Hematopoietic multipotent progenitor cell treated with erythropoietin and hydrocortisone succinate and interleukin-3 and kit ligand, for 6 days (in vitro differentiated cells): ENCODE measurements at places on chromosomes 5 and 9.

GRCh38 chr5:3261081-3261480, 334.6 kb upstream of the IRX1 start:
- no peak for DNase-seq

GRCh38 chr9:26789959-26790358, 102.6 kb downstream of the CAAP1 start:
- DNase-seq = no peak

GRCh38 chr9:130898552-130898852, 1.9 kb upstream of the QRFP start:
- no peak for DNase-seq

DNA sequence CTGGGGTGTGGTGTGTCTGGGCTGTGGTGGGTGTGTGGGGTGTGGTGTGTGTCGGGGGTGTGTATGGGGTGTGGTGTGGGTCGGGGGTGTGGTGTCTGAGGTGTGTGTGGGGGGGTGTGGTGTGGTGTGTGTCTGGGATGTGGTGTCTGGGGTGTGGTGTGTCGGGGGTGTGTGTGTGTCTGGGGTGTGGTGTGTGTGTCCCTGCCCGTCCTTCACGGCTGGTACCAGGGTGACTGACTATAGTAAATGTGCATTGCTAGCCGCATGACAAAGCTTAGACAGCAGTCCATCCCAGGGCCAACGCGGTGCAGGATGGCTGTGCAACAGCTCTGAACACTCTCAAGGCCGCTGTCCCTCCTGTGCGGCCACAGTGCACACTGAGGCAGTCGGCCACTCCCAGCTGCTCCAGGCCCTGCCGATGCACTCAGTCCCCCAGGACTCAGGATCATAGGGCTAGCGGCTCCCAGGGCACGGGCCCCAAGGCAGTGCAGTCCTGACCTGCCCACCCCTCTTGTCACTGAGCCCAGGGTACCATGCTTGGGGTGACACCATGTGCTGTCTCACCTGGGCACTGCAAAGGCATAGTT, 54.0 kb downstream of the SECISBP2 start:
- DNase-seq = peak; percentile 70

- DNase-seq = no peak
These were observed 210.7 kb upstream of the SLC24A2 start for GRCh38 chr9:19999491-20000057.

- DNase-seq = no peak
These were observed 50.3 kb downstream of the AP3S1 start for GRCh38 chr5:115892021-115892420.

DNA sequence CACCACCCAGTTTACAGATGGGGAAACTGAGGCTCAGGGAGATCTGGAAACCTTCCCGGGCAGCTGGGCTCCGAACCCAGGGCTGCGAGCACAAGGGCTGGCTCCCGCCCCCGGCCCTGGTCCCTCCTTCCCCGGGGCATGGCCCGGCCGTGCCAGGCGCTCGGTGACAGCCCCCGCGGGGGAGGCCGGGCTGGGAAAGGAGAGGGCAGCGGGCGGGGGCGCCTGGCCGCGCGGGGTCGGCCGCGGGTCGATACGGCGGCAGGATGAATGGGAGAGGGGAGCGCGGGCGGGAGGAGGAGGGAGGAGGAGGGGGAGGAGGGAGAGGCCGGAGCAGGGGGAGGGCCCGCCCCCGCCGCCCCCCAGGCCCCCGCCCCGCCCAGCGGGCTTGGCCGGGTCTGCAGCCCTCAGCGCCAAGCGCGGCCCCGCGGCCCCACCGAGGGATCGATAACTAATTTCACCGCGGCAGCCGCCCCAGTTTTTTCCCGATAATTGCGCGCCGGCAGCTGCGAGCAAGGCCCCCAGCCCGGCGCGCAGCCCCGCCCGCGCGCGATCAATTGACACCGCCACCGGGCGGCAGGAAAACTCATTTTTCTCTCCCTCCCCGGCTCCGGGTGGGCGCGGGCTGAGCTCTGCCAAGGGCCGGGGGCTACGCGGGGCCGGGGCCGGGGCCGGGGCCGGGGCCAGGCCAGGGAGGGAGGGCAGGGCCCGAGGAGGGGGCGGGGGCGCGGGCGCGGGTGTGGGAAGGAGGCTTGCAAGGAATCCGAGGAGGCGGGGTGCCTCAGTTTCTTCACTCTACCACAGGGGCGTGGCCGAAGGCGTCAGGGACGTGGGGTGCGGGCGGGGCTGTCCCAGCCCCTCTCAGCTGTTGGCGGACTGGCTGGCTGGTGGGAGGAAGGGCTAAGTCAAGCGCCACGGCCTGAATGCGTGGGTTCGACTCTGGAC, 52.1 kb downstream of the C9orf50 start:
- DNase-seq = no peak

- no peak for DNase-seq
These were observed 3.6 kb upstream of the PAX5 start for GRCh38 chr9:37037503-37038301.

DNA sequence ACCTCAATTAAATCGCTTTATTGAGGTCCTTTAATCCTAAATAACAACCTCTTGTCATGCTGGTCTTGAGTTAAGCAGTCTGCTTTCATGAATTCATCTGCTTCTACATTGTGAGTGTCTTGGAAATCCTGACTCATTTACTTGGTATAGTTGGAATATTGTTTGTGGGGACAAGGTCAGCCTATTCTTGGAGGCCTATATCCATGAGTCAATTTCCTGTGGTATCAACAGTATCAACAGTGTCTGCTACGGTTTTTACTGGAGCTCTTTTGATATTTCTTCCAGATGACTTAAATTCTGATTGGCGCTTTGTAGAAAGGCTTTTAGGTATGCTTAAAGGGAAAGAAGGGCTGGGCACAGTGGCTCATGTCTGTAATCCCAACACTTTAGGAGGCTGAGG, 71.2 kb upstream of the PARP8 start:
- no peak for DNase-seq

- no peak for DNase-seq
These were observed 262.9 kb downstream of the SEMA5A start for GRCh38 chr5:9283021-9283420.

- DNase-seq = peak; percentile 39
These were observed 20.5 kb downstream of the ANKH start for GRCh38 chr5:14851050-14851419.

DNA sequence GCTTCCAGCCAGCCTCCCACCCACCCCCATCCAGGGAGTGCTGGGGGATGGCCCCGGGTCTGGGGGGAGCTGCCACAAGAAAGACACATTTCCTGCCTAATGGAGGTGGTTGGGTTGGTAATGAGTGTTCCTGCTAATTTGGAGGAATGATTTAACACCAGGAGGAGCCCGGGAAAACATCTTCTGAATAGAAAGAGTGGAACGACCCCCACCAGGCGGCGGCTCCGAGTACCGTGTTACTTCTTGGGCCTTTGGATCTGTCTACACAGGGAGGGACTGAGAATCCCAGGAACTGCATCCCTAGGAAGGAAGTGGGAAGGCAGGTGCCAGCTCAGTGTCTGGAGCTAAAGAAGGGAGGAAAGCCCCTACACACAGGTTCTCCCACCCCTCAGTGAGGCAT, 64.6 kb downstream of the TSPAN17 start:
- DNase-seq = no peak

- peak; percentile 69 for DNase-seq
These were observed 99.0 kb downstream of the GAPVD1 start for GRCh38 chr9:125360601-125361000.

DNA sequence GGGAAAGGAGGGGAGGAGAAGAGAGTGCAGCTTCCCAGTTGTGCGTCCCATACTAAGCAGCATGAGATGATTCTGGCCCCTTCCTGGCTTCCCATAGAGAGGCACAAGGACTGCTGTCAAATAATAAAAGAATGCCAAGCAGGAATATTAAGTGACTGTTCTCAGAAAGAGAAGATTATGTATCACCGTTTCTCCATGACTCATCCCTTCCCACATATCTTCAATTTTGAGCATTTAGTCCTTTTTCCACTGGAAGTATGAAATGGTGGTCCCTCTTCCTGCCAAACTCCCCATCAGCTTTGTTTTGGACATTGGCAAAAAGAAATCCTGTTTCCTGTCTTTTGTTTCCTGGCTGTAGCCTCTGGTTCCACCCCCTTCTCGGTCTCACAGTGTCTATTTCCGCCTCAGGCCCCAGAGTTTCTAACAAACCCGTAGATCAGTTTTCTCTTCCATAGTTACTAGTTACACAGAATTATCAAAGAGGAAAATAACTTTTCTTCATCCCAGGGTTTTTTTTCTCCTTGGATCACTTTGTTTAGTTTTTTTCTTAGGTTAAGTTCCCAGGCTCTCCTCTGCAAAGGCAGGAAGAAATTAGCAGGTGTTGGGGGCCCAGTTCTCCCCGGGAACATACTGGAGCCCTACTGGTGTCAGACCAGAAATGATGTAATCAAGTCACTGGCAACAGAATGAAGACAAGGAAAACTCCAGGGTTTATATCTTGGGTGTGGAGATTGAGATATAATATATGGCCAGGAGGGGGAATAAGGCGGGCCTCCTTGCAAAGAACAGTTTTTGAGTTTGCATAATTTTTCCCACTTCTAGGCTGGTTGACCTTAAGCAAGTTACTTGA, 26.4 kb upstream of the ARHGAP26 start:
- DNase-seq = no peak

GRCh38 chr5:11293523-11293922, 532.5 kb upstream of the DAP start:
- DNase-seq = no peak

DNA sequence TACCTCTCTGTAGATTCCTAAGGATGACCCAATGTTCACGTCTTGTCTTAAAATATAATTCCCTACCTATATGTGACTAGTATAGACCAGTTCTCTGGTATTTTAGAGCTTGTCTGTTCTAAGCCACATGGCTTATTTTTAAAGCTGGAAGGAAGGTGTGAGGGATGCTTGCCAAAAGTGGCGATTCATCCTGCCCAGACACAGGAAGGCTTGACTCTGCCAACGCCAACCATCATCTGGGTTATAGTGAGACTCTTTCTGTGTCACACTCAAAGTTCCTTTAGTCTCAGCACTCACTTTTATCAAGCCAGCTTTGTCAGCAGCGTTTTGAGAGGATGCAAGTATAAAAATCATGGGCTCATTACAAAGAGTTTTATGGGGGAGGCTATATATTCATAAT, 500.0 kb downstream of the PTPRD start:
- no peak for DNase-seq

- DNase-seq = peak; percentile 17
These were observed 50.8 kb downstream of the DMRT2 start for GRCh38 chr9:1100945-1101344.

GRCh38 chr5:37791321-37791720, 48.5 kb downstream of the GDNF start:
- no peak for DNase-seq

DNA sequence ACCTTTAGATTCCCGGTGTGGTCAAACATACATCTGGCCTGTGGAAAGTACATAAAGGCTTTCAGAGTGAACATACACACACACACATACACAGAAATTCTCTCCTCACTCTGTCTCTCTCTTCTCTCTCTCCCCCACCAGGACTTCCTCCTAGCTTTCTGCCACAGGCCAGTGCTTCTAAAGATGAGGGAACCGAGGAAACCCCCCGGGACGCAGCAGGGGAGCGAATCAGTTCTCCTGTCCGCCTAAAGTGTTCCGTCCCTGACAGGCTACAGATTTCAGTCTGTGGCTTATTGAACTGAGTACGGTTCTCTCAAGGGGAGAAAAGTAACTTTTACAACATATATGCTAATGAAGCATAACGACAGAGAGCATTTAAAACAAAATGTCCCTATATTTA, 75.8 kb downstream of the MED27 start:
- no peak for DNase-seq

DNA sequence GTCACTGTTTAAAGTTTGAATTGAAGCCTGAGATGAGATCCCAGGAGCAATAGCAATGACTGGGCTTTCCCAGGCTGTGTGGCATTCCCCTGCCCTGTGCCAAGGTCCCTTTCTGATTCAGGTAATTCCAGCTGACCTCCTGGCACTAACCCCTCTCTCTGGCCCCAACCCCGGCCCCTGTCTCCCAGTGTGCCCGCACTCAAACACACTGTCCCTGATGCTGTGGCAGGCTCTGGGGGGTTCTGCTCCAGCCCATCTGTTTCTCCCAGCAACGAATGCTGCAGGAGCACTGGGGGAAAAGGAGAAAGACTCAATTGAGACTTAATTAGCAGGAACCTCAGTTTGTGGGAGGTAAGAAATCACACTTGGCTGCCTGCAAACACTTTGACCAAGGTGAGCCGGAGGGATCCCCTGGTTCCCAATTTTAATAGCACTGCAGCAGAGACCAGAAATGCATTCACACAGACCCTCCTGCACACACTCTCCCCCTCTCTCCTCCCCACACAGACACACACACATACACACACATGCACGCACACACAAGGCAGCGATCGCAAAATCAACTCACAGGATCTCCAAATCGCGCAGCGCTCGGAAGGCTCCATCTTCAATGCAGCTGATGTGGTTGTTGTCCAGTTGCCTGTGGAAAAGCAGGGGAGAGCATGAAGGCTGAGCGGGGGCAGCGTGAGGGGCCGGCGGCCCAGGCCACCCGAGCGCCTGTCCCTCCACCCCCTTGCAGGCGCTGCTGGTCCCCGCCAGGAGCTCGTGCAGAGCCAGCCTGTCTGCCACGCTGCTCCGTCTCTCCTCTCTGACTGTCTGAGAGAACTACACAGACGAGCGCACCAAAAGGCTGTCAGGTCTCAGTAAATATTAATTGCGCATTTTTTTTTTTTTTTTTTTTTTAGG, 265.1 kb upstream of the PANK3 start:
- DNase-seq = no peak

DNA sequence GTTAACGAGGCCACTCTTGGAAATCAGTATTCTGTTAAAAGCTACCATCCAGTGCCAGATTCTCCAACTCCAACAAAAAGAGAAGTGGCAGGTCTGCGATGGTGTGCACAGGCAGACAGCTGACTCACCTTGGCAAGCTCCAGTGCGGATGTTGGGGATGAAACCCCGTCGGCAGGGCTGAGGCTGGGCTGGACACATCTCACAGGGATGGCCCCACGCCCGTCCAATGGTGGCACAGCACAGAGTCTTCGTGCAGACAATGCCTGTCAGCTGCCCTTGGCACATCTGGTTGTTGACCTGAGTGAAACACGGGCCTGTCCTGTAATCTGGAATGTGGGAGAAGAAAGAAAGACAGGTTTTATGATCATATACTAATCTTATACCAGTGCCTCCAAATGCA, 73.4 kb downstream of the FBN2 start:
- DNase-seq = no peak

- no peak for DNase-seq
These were observed 129.0 kb downstream of the TAF11L14 start for GRCh38 chr5:17763301-17763700.

GRCh38 chr9:130662970-130663257, 1.5 kb upstream of the PRDM12 start:
- DNase-seq = no peak

- no peak for DNase-seq
These were observed 11.7 kb upstream of the IFNA5 start for GRCh38 chr9:21316860-21317259.
